ENCODE measurements at places on chromosomes 3 and 15. TPM values are rescaled to one million over a fixed set of nuclear protein-coding genes. Genes with fewer than 3 reads are reported as not detected.

LSAMP gene
- not detected for total RNA-seq

DNA sequence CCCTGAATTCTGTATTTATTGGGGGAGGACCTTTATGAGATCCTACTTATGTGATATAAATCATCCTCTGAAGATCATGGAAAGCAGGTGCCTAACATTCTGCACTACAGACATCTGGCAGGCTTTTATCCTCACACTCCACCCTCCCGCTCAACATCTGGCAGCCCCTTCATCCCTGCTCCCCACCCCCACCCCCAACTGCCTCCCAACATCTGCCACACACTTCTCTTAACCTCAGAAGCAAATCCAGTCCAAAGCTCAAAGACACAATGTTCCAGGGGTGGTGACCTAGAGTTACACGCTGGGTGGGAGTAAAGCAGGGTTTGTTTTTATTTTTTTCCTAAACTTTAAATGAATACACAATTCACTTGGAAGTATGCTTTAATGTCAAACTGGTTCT lies 184.5 kb upstream of the ATP11B start:
- H3K36me3 ChIP-seq: no peaks in the 10 kb centered on the region
- H3K27ac ChIP-seq: no peak overlapping the region
- no peak for DNase-seq
- H3K4me1 ChIP-seq: no peaks in the 10 kb centered on the region
- no peak overlapping the region for H3K4me3 ChIP-seq

ISLR gene
- total RNA-seq: not detected

- H3K27ac ChIP-seq: peak overlapping the region; percentile 58
- DNase-seq: no peak
- peaks cover 34% of the 10 kb centered on the region for H3K4me1 ChIP-seq
- H3K27me3 ChIP-seq: peaks cover 5% of the 10 kb centered on the region
- no peak overlapping the region for H3K4me3 ChIP-seq
- peaks cover 28% of the 10 kb centered on the region for H3K36me3 ChIP-seq
These were observed 50.5 kb downstream of the MYO1E start for GRCh38 chr15:59322056-59322759.

DNA sequence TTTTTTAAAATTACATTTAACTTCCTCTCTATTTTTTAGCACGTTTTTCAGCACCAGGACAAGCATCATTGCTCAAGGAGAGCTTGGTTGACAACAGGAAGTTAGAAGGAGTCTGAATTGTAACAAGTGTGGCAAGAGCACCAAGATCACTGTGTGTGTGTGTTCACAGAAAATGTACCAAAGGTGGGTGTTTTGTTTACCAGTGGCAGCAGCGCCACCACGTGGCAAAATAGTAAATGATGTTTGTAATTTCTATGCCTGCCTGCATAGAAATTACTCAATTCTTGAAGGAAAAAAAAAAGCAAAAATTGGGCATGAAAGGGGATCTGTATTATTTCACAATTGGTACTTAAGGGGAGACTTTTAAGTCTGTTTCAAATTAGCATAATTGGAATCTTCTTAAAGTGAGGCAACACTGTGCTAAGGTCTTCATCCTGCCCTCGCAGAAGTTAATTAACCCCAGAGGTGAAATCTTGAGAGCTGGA lies 7.4 kb upstream of the U2SURP start:
- H3K27ac ChIP-seq: no peak overlapping the region
- H3K27me3 ChIP-seq: peaks cover 7% of the 10 kb centered on the region
- H3K4me1 ChIP-seq: no peaks in the 10 kb centered on the region
- peak; percentile 75 for DNase-seq
- no peak overlapping the region for H3K4me3 ChIP-seq

DNA sequence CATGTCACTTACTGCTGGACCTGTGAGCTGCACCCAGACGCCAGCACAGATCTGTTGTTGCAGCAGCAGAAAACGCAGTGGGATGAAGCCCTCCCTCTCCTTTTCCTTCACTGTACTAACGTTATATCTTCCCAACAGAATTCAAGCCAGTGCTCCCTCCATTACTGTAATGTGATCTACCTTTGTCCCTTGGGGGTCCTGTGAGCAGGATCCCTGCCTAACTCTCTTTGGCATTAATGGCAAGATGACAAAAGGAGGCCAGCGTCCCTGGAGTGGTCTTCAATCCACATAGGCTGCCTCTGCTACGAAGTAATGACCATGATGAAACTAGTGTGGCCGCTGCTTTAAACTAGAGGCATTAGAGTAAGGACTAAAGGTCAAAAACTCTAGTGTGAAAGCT lies 69.3 kb upstream of the SOX14 start:
- H3K27ac ChIP-seq: no peak overlapping the region
- H3K4me1 ChIP-seq: no peaks in the 10 kb centered on the region
- DNase-seq: no peak
- no peaks in the 10 kb centered on the region for H3K36me3 ChIP-seq
- no peak overlapping the region for H3K4me3 ChIP-seq

GRCh38 chr3:99126316-99126715 lies 224.8 kb upstream of the DCBLD2 start:
- H3K36me3 ChIP-seq: no peaks in the 10 kb centered on the region
- no peaks in the 10 kb centered on the region for H3K4me1 ChIP-seq
- no peak overlapping the region for H3K4me3 ChIP-seq
- no peak for DNase-seq
- no peaks in the 10 kb centered on the region for H3K27me3 ChIP-seq

DNA sequence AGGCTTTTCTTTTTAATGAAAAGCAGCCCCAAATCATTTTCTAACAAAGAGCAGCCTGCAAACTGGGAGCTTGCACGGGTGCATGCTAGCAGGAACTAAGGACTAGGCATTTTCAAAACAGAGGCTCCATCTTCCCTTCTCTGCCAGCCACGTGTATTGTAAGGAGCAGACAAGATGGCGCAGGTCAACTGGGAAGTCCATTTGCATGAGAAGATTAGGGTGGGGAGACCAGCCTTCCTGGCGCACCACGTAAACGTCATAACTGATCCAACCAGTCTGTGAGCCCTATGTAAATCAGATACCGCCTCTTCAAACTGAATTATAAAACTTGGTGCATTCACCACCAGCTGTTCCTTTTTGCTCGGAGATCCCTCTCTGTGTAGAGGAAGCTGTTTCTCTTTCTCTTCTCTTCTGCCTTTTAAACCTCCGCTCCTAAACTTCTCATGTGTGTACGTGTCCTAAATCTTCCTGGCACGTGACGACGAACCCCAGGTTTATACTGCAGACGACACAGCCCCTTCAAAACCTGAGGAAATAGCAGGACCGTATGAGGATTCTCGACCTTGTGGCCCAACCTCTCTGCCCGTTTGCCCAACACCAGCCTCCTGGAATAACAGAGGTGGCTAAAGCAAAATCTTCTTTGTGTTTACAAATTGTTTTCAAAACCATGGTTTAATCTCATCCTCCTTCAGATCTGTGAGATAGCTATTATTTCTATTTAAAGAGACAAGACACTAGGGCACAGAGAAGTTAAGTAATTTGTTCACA lies 26.4 kb upstream of the SLC30A4 start:
- no peak overlapping the region for H3K27ac ChIP-seq
- no peak for DNase-seq
- no peaks in the 10 kb centered on the region for H3K4me1 ChIP-seq
- peaks cover 3% of the 10 kb centered on the region for H3K27me3 ChIP-seq
- no peaks in the 10 kb centered on the region for H3K36me3 ChIP-seq

SYNM gene
- 0.18 TPM for total RNA-seq

ITIH3 gene
- not detected for total RNA-seq

- no peak overlapping the region for H3K4me3 ChIP-seq
- H3K36me3 ChIP-seq: no peaks in the 10 kb centered on the region
- no peak overlapping the region for H3K27ac ChIP-seq
- no peaks in the 10 kb centered on the region for H3K4me1 ChIP-seq
- peaks cover 9% of the 10 kb centered on the region for H3K27me3 ChIP-seq
These were observed 12.7 kb upstream of the CTSH start for GRCh38 chr15:78957416-78958093.

UBR1 gene
- 39.5 TPM for total RNA-seq
